Urinary bladder (tissue), 4 donors: ENCODE measurements at places on chromosomes 6 and 20. TPM values are rescaled to one million over a fixed set of nuclear protein-coding genes. Genes with fewer than 3 reads are reported as not detected.
A peak's percentile ranks its signal among the peaks of the same experiment; 100 is the strongest.

DNA sequence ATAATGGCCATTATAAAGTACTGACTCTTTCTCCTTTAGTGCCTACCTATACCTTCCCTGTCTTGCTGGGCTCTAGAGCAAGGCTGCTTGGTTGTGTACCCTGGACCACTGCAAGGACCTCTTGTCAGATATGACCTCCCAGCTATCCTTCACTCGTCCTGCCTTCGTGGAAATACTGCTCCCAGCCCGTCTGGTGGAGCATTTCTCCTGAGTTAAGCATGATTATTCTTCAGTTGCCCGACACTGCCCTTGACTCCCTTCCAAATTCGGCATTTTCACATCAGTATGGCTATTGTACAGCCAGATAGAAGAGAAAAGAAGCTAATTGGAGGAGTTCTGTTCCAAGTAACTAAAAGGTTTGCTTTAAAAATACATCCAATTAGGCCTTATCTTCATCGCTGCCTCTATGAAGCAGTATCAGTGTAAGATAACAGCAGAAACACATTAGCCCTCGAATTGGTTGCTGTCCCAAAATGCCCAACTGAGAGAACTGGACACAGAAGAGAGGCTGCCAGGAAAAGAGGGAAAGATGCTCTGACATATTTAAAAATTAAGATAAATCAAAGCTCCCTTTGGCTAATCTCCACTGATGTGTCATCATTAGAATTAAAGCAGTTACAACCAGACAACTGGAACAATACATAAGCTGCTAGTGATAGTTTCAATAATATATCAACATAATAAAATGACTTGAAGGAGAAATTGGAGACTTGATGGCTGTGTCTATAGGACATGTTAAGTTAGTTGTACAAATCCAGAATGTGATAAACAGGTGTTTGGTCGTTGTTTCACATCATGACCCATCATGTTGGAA lies 54.4 kb downstream of the OPRM1 start:
- peak; percentile 41 for DNase-seq

APOM gene
- 3.6 TPM for polyA plus RNA-seq

- DNase-seq, result no peak
Observed at GRCh38 chr20:37471741-37472235, 49.3 kb upstream of the NNAT start.

GRCh38 chr6:41636833-41637193 lies 1.5 kb upstream of the MDFI start:
- DNase-seq, result no peak

KHDC3L gene
- polyA plus RNA-seq, result not detected

OXT gene
- 0.48 TPM for polyA plus RNA-seq

GRCh38 chr6:152091851-152092341 lies 284.4 kb downstream of the ESR1 start:
- DNase-seq, result no peak

MYL9 gene
- polyA plus RNA-seq, result 3,492 TPM

DNA sequence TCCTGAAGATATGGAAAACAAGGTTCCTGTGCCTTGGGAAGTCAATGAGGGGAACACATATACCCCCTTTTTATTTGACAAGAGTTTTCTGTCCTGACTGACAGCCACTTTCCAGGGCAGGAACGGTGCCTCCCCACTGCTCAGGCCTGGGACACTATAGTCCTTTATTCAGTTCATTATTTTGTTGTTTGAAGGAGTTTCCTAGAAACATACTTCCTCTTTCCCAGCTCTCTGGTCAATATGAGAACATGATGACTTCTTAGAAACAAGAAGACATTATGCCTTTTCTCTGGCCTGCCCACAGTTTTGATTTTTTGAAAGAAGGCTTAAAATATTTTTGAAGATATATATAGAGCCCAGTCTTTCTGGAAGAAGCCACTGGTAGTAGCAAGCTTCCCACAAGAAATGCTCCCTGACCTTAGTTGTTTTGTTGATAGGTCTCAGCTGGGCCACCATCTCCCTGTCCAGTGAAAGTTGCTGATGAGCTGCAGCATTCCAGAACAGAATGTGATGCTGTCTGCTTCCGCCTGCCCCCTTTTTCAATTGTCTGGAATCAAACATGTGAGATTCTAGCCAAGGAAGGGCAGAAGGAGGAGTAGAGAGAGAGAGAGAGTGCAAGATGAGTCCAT lies 350.0 kb upstream of the PRND start:
- DNase-seq, result no peak

DNA sequence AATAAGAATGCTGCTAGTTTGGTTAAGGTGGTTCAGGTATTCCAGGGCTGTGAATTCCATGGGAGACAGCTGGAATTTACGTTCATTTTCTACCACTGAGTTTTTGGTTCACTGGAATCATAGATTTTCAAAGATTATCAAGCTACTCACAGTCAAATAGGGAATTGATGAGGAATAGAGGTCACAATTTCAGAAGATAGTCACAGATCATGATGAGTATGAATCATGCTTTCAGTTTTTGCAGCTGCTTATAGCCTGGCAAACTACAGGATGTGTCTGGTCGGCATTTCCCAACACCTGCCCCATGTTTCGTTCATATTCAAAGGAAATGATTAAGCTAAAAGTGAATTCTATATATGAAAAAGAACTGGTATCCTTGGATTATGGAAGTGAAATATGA lies 58.7 kb downstream of the BCKDHB start:
- DNase-seq, result no peak

TCP11 gene
- 0.15 TPM for polyA plus RNA-seq

COL19A1 gene
- 4.6 TPM for polyA plus RNA-seq

GRCh38 chr6:34082864-34083626 lies 62.8 kb downstream of the GRM4 start:
- no peak for DNase-seq

MDFI gene
- polyA plus RNA-seq, result 20.6 TPM

DNA sequence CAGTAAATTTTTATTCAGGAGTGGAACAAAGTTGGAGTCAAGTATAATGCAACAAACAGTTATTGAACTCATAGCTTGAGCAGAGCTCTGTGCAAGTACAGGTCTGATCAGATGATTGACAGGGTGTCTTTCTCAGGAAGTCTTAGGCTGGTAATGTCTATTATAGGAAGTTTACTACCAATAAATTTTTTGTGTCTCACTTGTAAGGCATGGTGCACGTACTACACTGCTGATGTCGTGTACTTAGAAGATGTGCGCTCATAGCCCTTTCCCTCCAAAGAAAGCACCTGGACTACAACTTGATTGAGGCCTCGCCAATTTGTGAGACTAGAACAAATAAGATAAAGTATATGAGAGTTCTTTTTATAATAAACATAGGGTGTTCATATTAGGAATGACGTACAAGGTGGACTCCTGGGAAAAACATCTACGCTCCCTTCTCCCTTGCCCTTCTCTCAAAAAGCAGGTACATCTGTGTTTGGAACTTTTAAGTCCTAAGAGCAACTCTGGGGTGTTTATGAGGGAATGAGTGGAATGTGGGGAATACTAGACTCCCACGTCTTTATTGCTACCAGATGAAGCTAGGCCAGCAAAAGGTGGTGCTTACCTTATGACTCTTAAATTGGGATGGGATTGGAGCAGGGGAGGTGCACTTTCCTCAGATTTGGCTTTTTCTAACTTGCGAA lies 1.5 kb downstream of the NDUFAF5 start:
- no peak for DNase-seq

NRSN1 gene
- polyA plus RNA-seq, result 0.73 TPM

MUC21 gene
- not detected for polyA plus RNA-seq

DNA sequence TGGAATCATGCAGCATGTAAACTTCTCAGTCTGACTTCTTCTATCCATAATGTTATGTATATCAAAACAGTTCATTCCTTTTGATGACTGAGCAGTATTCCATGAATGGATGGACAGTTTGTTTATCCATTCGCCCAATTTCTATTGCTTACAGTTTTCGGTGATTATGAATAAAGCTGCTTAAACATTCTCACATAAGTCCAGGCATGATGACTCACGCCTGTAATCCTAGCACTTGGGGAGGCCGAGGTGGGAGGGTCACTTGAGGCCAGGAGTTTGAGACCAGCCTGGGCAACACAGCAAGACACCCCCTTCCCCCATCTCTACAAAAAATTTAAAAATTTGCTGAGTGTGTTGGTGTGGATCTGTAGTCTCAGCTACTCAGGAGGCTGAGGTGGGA lies 22.9 kb upstream of the HMGA1 start:
- DNase-seq, result no peak

DNA sequence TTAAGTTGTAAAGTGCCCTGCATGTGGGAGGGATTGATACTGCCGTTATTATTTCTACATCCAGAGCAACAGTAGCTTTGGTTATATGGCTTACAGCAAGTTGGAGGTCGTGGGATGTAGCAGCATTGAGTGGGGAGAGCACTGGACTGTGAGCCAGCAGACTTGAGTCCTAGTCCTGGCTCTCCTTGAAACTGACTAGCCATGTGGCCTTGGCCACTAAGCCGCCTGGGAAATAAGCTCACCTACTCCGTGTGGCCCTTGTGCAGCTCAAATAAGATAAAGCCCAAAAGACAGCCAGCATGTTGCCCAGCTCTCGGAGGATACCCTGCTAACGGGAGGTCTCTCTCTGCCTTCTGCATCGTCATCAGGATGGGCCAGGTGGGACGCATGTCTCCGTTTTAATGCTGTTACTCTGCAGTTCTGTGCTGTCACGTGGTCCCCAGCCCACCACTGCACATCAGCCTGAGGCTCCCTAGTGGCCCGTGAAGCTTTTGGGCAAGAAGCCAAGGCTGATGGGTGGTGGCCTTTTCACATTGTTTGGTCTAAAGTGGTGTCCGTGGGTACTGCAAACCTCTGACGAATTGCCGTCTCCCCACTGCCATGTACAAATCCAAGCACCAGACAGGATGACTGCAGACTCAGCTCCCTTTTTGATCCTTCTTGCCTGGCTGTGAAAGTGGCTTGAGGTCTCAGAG lies 7.9 kb downstream of the EPB41L1 start:
- DNase-seq, result no peak

DNA sequence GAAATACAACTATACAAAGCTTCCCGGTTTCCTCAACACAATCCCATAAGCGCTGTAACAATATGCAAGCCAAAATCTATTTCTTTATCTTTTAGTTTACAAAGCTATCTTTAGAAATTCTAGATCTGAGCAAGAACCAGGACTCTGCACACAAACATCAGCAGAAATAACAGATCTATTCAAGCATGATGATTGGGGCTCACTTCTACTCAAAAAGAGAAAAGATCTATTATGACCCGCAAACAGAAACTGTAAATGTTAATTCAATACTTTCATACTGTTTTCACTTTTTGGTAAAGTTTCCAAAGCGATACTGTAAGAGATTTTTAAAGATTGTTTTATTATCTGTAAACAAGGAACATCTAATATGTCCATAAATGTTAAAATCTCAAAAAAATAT lies 86.6 kb downstream of the SESN1 start:
- DNase-seq, result no peak

GRCh38 chr6:88588938-88589337 lies 374.5 kb downstream of the RNGTT start:
- DNase-seq, result no peak

OPN5 gene
- polyA plus RNA-seq, result not detected

DNA sequence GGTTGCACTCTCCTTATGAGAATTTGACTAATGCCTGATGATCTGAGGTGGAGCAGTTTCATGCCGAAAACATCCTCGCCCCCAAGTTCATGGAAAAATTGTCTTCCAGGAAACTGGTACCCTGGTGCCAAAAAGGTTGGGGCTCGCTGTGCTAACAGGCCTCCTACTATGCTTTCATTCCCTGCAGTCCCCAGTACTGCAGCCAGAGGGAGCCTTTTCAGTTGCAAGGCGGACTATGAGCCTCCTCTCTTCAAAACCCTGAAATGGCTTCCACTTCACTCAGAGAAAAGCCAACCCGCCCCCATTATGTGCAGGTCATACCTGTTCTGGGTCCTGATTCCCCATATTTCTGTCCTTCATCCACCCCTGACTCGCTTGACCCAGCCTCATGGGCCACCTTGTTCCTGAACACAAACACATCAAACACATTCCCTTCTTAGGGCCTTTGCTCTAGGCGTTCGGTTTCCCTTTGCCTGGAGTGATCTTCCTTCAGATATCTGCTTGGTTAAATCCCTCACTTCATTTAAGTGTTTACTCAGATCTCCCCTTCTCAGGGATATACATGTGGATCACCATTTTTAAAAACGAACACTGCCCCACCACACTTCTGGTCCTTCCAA lies 173.7 kb downstream of the PHACTR1 start:
- DNase-seq, result no peak

GRCh38 chr20:53159160-53159559 lies 187.0 kb downstream of the TSHZ2 start:
- DNase-seq, result no peak

GRCh38 chr20:54467622-54468021 lies 7.8 kb upstream of the DOK5 start:
- DNase-seq, result no peak

GRCh38 chr20:41166201-41167117 lies 29.1 kb downstream of the PLCG1 start:
- no peak for DNase-seq

DNA sequence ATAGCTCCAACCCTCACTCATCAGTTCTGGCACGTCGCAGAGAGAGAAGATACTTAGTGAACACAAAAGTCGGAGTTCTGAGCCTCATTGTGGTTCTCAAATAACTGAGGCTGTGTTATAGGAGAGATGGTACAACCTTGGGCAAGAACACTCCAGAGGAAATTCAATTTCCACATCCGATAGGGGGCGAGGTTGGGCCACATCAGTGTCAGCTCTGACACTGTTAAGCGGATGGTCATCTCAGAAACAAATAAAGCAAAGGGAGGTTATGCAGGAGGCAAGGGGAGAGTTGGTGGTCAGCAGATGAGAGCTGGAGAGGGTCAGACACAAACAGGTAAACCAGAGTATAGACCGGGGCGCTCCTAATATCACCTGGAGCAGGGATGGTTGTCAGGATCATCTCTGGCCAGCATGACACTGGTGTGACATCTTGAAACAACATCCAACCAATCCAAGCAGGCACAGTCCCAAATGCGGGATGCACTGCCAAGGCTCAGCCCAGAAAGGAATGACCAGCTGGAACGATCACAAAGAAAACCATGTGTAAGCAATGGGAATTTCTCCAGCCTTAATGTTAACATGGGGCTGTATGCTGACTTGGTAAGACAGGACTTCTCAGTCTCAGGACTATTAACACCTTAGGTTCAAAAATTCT lies 331.8 kb downstream of the HACE1 start:
- no peak for DNase-seq

DDX43 gene
- 1.3 TPM for polyA plus RNA-seq

GRCh38 chr6:117498159-117498558 lies 15.7 kb downstream of the DCBLD1 start:
- no peak for DNase-seq

DNA sequence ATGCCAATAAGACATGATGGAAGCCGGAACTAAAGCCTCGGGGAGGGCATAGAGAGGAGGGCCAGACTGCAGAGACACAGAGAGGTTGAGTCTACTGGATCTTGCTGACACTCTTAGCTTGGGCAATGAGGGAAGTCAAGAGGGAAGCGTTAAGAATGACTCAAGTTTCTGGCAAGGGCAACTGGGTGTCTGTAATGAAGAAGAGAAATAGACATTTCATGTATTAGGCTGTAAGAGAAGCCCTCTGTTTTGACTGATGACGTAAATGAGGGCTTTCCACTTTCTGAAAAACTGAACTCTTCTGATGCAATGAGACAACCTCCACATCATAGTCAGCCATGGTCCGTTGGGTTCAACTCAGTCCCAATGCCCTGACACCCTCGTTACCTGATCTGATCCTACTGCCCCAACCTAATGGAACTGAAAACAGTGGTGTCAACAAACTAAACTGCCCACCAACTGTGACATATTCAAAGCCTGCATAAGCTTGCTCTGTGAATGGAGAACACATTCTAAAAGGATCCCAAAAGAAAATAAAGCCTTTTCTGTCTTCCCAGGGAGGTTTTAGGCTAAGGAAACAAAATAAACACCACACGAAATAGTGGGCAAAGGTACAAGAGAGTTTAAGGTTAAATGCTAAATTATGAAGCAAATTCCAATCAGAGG lies 45.8 kb upstream of the PNRC1 start:
- DNase-seq, result no peak

- no peak for DNase-seq
Observed at GRCh38 chr6:72946774-72947173, 278.5 kb downstream of the KHDC1L start.
